Cardiac septum (tissue), 1 donor: ENCODE measurements at places on chromosomes 5 and 9. TPM values are rescaled to one million over a fixed set of nuclear protein-coding genes. Genes with fewer than 3 reads are reported as not detected.

The RNF224 gene
- not detected for total RNA-seq

DNA sequence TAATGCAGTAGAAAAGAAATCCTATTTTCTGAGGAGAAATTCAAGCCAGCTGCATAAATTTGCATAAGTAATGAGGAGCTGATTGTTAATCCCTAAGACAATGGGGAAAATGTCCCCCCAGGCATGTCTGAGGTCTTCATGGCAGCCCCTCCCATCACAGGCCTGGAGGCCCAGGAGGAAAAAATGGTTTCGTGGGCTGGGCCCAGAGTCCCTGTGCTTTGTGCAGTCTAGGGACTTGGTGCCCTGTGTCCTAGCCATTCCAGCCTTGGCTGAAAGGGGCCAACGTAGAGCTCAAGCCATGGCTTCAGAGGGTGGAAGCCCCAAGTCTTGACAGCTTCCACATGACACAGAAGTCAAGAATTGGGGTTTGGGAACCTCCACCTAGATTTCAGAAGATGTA, 357.5 kb downstream of the SPATA31D1 start:
- DNase-seq: no peak

The ZNF366 gene
- 3.7 TPM for total RNA-seq

The AKNA gene
- total RNA-seq: 4.5 TPM

GRCh38 chr5:127683008-127683407, 20.2 kb upstream of the CCDC192 start:
- no peak for DNase-seq

GRCh38 chr5:93340881-93341280, 240.1 kb downstream of the NR2F1-AS1 start:
- DNase-seq: no peak

DNA sequence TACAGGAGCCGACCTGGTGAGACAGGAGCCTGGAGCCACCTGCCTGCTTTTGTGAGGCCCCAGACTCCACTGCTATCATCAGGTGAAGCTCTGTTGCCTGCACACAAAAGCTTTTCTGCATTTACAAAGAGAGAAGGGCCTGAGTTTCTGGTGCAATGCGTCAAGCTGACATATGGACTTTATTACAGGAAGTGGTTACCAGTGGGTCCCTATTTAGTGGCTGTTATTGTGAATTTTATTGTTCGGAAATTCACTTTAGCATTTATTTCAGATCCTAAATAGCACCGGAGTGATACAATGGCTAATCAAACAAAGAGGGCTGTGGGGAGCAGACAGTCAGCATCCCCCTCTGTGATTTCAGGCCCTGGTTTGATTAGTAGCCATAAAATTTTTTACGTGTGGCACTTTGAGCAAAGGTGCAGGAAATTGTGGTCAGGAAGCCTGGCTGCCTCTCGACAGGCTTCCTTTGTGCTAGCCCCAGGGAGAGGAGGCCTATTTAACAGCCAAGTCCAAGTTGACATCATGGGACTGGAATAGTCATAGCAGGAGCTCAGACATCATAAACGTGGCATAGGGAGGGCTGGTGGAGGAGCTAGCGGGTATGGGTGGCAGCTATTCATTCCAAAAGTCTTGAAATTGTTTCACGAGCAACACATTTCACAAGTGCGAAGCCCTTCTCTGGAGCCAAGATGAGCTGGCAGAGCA, 8.4 kb downstream of the TGFBI start:
- no peak for DNase-seq

The PDZD2 gene
- 67.1 TPM for total RNA-seq

- DNase-seq: no peak
Observed at GRCh38 chr9:135365013-135365768, 114.4 kb upstream of the PPP1R26 start.

The IFNB1 gene
- total RNA-seq: not detected

The NEUROG1 gene
- total RNA-seq: not detected

GRCh38 chr5:123817267-123817666, 305.3 kb downstream of the CSNK1G3 start:
- DNase-seq: no peak

GRCh38 chr9:137757139-137757538, 120.4 kb upstream of the CACNA1B start:
- no peak for DNase-seq

The NUP214 gene
- total RNA-seq: 22.9 TPM

DNA sequence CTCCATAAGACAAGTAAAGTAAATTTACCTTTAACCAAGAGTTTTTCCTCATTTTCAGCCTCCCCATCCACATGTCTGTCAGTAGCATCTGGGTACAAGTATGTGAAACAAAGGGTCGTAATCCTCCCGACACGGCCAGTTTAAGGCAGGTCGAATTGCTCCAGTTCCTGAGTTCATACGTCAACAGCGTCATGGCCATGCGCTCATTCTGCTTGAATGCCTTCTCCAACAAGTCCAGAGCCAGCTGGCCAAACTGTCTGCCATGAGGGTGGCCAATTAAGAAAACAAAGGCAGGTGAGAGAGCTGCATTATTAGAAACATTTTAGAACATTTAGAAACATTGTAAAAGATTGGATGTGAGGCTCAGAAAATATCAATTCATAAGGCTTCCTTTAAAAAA, 87.5 kb downstream of the TRPM6 start:
- no peak for DNase-seq

DNA sequence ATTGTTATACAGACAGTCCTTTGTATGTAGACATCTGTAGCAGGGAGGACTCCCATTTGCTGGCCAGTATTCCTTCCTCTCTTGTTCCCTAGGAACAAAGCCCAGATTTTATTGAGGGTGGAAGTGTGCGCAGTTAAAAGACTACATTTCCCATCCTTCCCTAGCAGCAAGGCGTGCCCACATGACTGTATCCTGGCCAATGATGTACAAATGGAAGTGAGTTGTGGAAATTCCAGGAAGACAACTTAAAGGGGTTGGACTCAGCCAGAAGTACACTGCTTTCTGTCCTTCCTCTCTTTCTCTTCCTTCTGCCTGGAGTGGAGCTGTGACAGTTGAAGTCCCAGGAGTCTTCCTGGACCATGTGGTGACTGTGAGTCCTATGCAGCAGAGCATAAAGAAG, 89.0 kb downstream of the HRH2 start:
- DNase-seq: no peak

- DNase-seq: peak; percentile 10
Observed at GRCh38 chr5:172185096-172185461, 2.9 kb downstream of the STK10 start.

The CNTNAP3 gene
- total RNA-seq: 2.7 TPM

GRCh38 chr9:87722393-87723088, 3.4 kb upstream of the CTSL start:
- no peak for DNase-seq

The CTSL gene
- 116 TPM for total RNA-seq

GRCh38 chr5:32315221-32316014, 2.7 kb upstream of the MTMR12 start:
- no peak for DNase-seq

GRCh38 chr5:978054-978453, 30.5 kb upstream of the NKD2 start:
- no peak for DNase-seq

The CYFIP2 gene
- total RNA-seq: 23.1 TPM

DNA sequence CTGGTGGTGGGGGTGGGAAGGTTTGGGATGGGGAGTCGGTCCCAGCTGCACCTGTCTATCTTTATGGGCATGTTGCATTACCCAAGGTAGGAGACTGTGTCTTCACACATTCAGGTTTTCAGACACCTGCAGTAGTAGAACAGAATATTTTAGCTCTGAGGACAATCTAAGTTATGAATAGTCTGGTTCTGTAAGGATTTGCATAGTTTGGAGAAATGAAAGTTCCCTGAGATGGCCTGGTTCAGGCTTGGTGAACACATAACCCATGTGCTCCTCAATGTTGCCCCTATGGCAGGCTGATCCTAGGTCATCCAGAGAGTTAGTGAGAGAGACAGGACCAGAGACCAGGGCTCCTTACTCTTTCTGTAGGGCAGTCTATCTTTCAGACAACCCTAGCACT, 20.7 kb downstream of the TNFSF8 start:
- DNase-seq: no peak

The INSL6 gene
- total RNA-seq: not detected

The PCDHA9 gene
- total RNA-seq: 0.03 TPM

GRCh38 chr5:110414360-110414759, 312.1 kb downstream of the TMEM232 start:
- DNase-seq: no peak
